ENCODE measurements at places on chromosomes 6 and 20.

- no peak for DNase-seq
- no peaks in the 10 kb centered on the region for H3K27me3 ChIP-seq
- H3K36me3 ChIP-seq: no peaks in the 10 kb centered on the region
- no peaks in the 10 kb centered on the region for H3K4me1 ChIP-seq
- no peak overlapping the region for H3K27ac ChIP-seq
- no peak overlapping the region for H3K4me3 ChIP-seq
Measured at GRCh38 chr6:127058027-127058426, 60.4 kb upstream of the RSPO3 start.

GRCh38 chr6:25997921-25998320 is 35.3 kb downstream of the TRIM38 start:
- DNase-seq: no peak
- H3K27ac ChIP-seq: no peak overlapping the region
- no peak overlapping the region for H3K4me3 ChIP-seq
- peaks cover 4% of the 10 kb centered on the region for H3K36me3 ChIP-seq
- peaks cover 21% of the 10 kb centered on the region for H3K4me1 ChIP-seq
- H3K27me3 ChIP-seq: no peaks in the 10 kb centered on the region

DNA sequence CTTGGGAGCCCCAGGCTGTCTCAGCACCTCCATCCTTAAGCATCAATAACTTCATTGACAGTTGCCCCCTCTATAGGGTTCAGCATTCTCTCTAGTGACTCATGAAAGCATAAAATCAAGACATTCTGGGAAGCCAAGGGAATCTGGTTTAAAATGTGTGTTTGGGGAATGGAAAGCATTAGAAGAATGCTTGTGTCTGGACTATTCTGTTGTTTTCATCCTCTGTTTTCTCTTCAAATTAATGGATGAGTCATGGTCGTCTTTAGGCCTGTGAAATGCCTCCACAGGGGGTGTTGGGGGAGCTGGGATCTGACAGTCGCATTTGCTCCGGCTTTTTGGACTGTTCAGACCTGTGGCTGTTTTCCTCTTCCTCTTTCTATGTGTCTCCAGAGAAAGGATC is 279.7 kb downstream of the CDC5L start:
- no peaks in the 10 kb centered on the region for H3K36me3 ChIP-seq
- no peak for DNase-seq
- H3K4me3 ChIP-seq: no peak overlapping the region

GRCh38 chr6:26534681-26535465 is 3.3 kb upstream of the HMGN4 start:
- H3K4me1 ChIP-seq: peaks cover 67% of the 10 kb centered on the region
- H3K4me3 ChIP-seq: no peak overlapping the region
- H3K27me3 ChIP-seq: no peaks in the 10 kb centered on the region
- peaks cover under 1% of the 10 kb centered on the region for H3K36me3 ChIP-seq

- no peak overlapping the region for H3K4me3 ChIP-seq
- no peak for DNase-seq
- H3K27me3 ChIP-seq: no peaks in the 10 kb centered on the region
- H3K36me3 ChIP-seq: no peaks in the 10 kb centered on the region
- no peaks in the 10 kb centered on the region for H3K4me1 ChIP-seq
Measured at GRCh38 chr6:42947950-42948349, 12.6 kb upstream of the GNMT start.

DNA sequence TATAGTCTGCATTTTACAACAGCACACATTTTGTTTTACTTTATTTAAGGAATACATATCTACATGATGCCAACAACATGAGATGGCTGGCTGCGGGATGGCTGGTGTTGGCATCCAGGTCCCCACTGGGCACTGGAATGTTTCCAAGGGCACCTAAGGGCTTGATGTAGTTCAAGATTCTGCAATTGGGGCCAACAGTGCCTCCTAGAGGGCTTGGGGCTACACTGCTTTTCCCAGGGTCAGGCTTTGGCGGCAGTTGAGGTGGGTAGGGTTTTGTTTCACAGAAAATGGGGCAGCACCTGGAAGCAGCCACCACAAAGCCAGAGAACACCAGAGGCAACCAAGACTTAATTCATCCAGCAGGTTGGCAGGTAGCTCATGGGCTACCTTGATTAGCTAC is 202.2 kb upstream of the PRND start:
- peaks cover 18% of the 10 kb centered on the region for H3K27me3 ChIP-seq
- no peaks in the 10 kb centered on the region for H3K4me1 ChIP-seq
- H3K27ac ChIP-seq: no peak overlapping the region

- H3K4me3 ChIP-seq: no peak overlapping the region
- H3K4me1 ChIP-seq: no peaks in the 10 kb centered on the region
- no peak overlapping the region for H3K27ac ChIP-seq
- H3K27me3 ChIP-seq: no peaks in the 10 kb centered on the region
- no peak for DNase-seq
- H3K36me3 ChIP-seq: peaks cover 8% of the 10 kb centered on the region
Measured at GRCh38 chr6:160190973-160191372, 67.6 kb downstream of the SLC22A2 start.

GRCh38 chr6:86707545-86708120 is 229.7 kb upstream of the HTR1E start:
- no peaks in the 10 kb centered on the region for H3K36me3 ChIP-seq
- no peaks in the 10 kb centered on the region for H3K4me1 ChIP-seq
- DNase-seq: no peak
- no peak overlapping the region for H3K27ac ChIP-seq

- H3K27ac ChIP-seq: peak overlapping the region; percentile 97
- peak overlapping the region; percentile 78 for H3K4me3 ChIP-seq
- DNase-seq: peak; percentile 78
- H3K4me1 ChIP-seq: peaks cover 76% of the 10 kb centered on the region
- H3K36me3 ChIP-seq: peaks cover 3% of the 10 kb centered on the region
Measured at GRCh38 chr6:37182736-37183590, 13.0 kb downstream of the PIM1 start.

DNA sequence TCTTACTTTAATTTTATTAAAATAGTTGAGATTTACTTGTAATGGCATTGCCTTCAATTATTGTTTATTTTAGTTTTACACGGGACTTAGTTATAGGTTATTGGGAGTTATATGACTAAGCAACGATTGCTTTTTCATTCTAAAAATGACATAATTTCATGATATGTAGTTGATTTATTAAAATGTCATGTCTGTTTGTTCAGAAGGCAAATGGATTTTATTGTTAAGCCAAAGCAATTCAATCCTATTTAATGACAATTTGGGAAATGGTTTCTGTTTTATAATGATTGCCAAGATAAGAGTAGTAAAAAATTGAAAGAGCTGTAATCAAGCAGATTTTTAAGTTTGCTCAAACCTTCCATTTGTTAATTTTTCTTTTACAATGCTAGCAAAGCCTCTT is 74.7 kb downstream of the PHACTR2 start:
- no peaks in the 10 kb centered on the region for H3K36me3 ChIP-seq
- no peak overlapping the region for H3K4me3 ChIP-seq
- no peaks in the 10 kb centered on the region for H3K4me1 ChIP-seq

GRCh38 chr6:53263917-53264316 is 84.8 kb downstream of the ELOVL5 start:
- H3K27ac ChIP-seq: no peak overlapping the region
- H3K36me3 ChIP-seq: peaks cover 13% of the 10 kb centered on the region
- H3K4me3 ChIP-seq: no peak overlapping the region
- no peak for DNase-seq

- no peak overlapping the region for H3K27ac ChIP-seq
- no peaks in the 10 kb centered on the region for H3K36me3 ChIP-seq
- DNase-seq: no peak
- no peak overlapping the region for H3K4me3 ChIP-seq
- peaks cover 5% of the 10 kb centered on the region for H3K4me1 ChIP-seq
Measured at GRCh38 chr20:25020901-25021301, 28.4 kb upstream of the APMAP start.
